ENCODE measurements at places on chromosomes 3 and 15.

DNA sequence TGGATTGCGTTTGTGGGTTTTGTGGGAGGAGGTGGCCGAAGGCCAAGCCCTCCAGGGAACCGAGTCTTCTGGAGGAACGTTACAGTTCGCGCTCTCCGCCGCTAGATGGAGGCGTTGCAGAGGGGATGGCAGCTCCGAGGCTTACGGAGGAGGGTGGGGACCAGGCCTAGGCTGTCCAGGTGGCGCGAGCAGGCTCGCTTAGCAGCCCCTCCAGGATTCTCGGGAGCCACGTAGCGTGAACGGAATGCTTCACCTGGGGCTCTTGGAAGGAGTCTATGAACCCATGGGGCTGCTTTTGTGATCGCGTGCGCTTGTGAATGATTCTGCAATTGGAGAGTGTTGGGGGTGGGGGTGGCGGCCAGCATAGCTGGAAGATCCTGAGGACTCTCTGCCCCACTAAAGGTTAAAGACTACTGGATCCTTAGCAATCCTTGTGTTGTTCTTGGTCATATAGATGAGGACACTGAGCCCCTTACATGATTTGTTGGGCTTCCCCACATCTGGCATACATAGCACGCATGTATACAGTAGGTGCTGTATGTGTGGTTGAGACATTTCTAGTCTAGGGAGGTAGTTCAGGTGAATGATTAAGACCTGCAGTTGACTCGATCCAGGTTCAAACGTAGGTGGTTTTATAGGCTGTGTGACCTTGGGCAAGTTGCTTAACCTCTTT lies 25.7 kb downstream of the FAM3D start:
- peak; percentile 66 for DNase-seq

- DNase-seq: no peak
Observed at GRCh38 chr3:26799679-26800317, 177.2 kb downstream of the LRRC3B start.

- DNase-seq: no peak
Observed at GRCh38 chr3:32564195-32564594, 6.5 kb downstream of the DYNC1LI1 start.

DNA sequence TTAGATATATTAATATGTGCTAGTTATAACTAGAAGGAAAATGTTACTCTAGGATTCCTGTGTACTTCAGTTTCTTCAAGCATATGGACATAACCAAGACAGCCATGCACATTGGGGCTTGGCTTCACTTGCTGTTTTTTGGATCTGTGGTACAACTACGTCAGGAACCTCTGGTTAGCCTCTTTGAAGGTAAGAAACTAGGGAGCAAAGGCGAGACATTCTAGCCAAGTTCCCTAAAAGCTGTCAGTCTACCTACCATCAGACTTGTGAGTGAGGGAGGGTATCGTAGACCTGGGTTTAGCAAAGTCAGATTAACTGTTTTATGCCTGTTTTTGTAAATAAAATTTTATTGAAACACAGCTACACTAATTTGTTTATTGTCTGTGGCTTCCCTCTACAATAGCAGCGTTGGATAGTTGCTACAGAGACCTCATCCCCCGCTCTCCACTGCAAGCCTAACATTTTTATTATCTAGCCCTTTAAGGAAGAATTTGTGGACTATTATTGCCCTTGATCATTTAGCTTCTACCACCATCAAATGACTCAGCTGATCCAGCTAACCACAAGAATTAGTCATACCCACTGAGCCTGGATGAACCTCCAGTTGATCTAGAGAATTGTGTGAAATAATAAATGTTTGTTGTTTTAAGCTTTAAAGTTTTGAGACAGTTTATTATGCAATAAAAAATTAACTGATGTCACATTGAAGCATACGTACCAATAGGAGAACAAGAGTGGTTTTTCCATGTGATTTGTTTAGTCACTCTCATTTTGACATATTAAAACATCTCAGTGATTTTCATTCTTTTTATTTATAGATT lies 58.1 kb downstream of the RSRC1 start:
- DNase-seq: peak; percentile 98

- no peak for DNase-seq
Observed at GRCh38 chr3:191484461-191484860, 23.5 kb downstream of the PYDC2 start.

DNA sequence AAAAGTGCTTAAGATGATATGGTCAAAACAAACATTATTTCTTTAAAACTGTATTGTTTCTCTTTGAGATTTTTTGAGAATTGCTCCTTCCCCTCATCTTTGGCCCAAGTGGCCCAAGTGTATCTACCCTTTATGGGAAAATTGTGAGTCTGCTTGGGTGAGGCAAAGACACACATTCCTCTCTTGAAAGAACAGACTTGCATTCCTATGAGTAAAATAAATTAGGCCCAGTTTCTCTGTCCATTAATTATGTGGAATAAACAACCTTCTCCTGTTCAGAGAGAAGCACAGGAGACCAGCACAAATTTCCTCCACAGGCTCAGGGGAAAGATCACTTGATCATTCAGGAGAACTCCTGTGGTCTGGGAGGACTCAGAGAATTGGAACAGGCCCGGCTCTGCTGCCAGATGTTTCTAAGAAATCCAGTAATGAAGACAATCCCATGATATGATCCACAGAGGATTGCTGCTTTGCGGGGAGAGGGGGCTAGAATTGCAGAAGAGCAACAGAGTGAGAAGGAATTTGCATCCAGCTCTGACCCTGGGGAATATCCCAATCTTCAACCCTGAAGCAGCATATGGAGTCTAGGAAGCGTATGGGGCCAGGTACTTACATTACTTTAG lies 53.8 kb upstream of the BOC start:
- DNase-seq: no peak

- DNase-seq: no peak
Observed at GRCh38 chr15:30882849-30883433, 20.8 kb upstream of the FAN1 start.

GRCh38 chr3:61562721-61563312 lies 1.4 kb downstream of the PTPRG start:
- DNase-seq: peak; percentile 45

DNA sequence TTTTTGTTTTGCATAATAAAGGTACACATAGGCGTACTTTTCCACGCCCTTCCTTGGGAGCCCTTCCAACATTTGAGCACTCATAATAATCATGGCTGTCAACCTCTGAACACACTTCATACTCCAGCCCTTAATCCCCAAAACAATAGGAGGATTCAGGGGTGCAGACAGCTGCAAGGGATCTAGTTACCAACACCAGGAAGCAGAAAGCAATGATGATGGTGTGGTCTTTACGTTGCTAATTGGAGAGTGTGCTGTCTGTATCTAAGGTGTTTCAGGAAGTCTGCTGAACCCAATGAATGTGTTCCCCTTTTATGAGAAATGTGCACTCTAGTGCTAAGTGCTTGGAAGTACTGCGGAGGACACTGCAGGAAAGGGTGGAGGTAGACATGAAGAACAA lies 60.3 kb upstream of the PDZRN3 start:
- DNase-seq: no peak

DNA sequence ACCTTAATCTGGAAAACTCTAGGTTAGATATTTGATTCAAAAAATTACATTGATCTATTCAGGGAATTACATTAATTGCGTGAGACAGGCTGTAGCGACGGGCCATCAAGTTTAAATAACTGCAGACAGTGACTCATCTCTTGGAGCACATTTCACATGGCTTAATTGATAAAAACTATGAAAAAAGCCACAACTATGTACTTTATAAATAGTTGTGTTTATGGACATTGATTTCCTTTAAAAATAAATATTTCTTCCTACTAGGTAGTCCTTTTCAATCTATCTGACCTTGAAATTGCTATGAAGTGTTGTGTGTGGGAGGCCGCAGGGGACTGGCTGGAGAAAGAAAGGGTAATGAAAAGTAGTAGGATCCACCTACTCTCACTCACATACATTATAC lies 157.8 kb downstream of the IL1RAP start:
- peak; percentile 48 for DNase-seq

DNA sequence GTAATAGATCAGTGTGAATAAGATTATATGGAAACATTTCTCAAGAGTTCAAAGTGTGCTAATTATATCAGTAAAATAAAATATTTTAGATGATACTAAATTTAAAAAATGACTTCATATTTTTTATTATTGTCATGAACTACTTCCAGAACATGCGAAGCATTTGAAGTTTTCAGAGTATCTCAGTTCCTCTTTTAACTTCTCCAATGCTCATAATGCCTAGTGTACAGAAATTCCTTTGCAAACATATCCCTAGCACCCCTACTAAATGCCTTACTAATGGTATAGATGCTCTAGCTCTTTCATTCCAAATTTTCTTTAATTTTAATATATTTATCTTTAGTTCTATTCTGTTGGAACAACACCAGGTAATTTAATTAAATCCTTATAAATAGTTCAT lies 580.4 kb downstream of the CADM2 start:
- DNase-seq: no peak

GRCh38 chr15:26095710-26096330 lies 232.7 kb upstream of the ATP10A start:
- DNase-seq: no peak

GRCh38 chr15:85947021-85947420 lies 132.7 kb upstream of the AGBL1 start:
- no peak for DNase-seq

- DNase-seq: peak; percentile 29
Observed at GRCh38 chr15:99139276-99139675, 34.4 kb downstream of the SYNM start.

DNA sequence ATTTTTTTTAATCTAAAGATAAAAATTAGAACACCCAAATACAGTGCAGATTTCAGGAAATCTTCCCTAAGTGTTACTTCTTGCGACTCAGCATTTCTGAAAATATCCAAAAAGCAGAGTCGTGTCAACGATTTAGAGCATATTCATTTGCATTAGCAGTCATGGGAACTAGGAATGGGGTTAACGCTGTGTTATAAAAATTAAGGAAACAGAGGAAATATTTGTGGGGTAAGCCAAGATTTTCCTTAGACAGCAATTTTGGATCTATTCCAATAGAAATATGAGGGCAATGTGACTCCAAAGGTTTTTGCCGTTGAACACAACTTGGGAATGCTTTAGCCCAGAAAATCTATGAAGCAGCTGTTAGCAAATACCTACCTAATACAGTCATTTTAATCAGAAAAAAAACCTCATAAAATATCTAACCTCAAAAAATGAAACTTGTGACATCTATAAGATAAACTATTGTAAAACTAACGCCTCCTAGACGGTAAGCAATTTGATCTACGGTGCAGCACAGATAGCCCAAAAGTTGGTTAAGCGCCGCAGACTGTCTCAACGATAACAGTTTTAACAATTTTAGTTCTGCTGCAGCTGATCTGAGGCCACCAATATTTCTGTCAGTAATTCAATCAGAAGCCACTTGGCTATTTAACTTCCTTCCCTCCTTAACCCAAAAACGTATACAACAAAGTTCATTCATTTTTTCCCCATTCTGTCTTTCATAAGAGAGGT lies 5.8 kb upstream of the ATP11B start:
- peak; percentile 90 for DNase-seq

GRCh38 chr3:129213238-129213637 lies 29.5 kb upstream of the CNBP start:
- no peak for DNase-seq

DNA sequence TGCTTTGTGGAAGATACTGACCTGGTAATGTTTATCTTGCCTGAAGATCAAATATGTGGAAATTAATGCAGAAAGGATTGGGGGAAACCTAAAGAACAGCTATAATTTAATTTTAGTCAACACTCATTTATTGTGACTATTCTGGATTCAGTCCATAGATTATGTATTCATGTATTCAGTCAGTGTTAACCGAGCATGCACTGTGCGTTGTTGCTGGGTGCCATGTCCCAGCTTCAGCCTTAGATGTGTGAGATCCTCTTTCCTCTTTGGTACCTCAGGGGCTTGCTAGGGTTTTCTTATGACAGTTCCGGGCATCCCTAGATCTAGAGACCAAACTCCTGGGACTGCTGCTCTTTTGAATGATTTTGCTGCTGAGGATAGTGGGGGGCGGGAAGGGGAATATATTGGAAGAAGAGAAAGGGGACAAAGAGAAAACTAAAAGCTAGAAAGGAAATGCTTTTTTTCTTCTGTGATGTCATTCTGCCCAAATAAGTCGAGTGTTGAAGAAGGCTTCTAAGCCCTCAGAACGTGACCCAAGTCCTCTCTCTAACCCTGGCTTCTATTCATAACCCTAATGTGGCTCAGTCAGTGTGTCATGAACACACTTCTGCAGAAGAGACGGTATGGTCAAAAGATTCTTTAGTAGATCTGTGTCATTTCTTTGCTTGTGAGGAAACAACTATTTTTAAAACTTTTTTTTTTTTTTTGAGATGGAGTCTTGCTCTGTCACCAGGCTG lies 33.5 kb downstream of the STARD9 start:
- no peak for DNase-seq

GRCh38 chr3:190116551-190117067 lies 4.1 kb downstream of the P3H2 start:
- peak; percentile 71 for DNase-seq

GRCh38 chr3:183074261-183074660 lies 25.0 kb downstream of the MCCC1 start:
- DNase-seq: peak; percentile 37

All from fibroblast of skin of back (primary cell).